RPMI7951 (cell line): ENCODE measurements at places on chromosomes 7 and 10. TPM values are rescaled to one million over a fixed set of nuclear protein-coding genes. Genes with fewer than 3 reads are reported as not detected.

- DNase-seq = peak; percentile 14
These were observed 144.6 kb downstream of the NRCAM start for GRCh38 chr7:108311446-108312168.

Gene ZNF92
- total RNA-seq = 10.7 and 14.7 TPM in 2 replicates

DNA sequence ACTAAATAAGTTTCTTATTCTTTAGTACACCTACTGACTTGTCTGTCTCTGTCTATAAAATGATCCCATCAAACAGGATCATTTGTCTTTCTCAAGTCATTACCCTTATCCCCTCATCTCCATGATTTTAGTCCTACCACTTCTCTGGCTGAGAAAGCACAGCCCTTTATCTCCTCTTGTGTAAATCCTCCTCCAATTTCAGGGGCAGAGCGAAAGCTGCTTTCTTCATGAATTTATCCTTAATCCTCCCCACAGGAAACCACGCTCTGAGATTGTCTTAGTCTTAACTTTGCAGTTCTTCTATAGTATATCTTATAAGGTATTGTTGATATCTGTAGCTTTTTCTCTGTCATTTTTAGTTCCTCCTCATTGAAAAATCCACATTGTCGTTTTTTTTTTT is 239.7 kb upstream of the PLXDC2 start:
- DNase-seq = no peak

DNA sequence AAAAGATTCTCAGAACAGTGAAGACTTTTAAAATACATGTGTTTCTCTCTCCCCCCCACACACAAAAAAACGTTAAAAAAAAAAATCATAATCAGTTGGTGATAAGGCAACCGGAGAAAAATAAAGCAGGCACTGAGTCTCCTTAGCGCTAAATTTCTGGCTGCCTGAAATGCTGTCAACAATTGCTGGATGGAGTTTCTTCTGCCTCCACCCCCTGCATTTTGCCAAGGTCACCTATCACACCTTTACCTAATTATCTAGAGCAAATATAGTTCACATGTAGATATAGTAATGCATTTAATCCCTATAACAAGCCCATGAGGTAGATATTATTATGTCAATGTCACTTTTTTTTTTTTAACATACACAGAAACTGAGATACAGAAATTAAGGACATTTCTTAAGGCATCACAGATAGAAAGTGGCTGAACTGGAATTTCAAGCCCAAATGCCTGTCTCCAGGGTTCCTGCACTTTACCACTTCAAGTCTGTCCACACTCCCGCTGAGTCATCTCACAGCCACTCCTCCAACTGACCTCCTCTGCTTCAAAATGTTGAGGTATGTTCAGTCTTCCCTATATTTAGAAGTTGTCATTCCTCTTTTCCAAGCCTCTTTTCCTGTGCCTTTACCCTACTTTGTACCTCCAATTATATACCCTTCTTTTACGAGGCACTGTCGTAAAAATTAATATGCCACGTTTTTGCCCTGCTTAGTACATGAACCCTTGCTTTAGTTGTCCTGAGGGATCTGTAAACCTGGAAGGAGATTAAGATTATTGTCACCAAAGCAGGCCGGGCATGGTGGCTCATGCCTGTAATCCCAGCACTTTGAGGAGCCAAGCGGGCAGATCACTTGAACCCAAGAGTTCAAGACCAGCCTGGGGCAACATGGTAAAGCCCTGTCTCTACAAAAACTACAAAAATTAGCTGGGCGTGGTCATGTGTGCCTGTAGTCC is 72.8 kb upstream of the MPP7 start:
- DNase-seq = peak; percentile 58

DNA sequence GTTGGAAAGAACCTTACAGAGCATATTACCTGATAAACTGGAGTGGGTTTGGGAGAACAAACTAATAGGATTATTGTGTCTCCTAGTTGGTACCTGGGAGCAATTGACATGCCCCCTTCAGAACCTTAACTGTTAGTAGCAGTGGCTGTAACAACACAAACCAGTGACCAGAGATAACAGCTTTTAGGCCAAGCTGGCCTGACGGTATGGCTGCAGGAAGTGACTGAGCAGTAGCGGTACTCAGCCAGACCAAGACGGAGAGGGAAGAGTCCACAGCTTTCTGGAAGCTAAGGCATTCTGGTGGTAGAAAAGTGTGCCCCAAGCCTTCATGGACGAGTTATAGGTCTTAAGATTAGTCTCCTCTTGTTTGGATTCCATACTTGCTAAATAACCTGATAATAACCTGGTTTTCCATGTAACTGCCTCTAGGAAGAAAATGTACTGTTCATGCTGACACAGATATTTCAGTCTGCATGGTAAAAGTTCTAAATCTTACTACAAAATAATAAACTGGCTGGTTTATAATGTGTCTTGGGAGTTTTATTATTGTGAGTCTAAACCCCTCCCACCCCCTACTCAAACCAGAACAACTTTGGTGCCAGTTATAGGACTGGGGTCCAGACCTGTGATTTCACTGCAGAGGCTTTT is 11.3 kb downstream of the NOLC1 start:
- DNase-seq = no peak

GRCh38 chr7:123757095-123757494 is 8.3 kb upstream of the WASL start:
- no peak for DNase-seq

GRCh38 chr7:34842782-34843181 is 184.8 kb downstream of the NPSR1 start:
- peak; percentile 75 for DNase-seq

DNA sequence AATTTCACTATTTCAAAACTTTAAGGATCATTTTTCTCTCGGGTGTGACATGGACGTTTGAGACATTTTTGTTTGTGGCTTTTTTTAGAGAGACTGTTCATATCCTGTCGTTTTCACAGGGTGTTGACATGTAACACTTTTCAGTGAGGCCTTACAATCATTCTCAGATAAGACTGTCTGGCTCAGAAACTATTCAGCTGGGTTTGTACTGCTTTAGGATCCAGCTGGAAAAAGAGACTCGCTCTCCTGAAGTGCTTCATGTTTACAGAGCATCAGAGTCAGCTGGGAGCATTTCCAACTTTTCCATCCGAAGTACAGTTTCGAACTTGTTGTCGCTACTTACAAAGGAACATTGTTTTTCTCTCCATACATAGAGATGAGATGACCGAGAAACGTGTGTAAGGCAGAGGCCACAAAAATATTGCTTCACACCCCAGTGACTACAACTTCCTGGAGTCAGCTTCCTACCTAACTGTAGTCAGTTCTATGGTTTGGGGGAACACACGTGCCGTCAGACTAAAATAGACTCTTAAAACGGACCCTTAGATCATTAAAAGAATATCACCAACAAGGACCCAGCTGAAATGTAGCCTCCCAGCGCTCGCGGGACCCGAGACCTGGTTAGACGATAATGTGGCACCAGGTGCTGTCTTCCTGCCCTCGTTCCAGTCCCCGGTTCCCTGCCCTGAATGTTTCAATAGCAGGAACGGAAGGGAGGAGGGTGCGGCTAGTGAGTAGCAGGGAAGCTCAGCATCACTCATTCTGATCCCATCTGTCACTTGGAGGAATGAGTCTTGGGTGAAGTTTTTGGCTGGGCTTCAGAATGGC is 78.0 kb downstream of the MKI67 start:
- peak; percentile 45 for DNase-seq

Gene C7orf33
- not detected in 2 replicates for total RNA-seq

DNA sequence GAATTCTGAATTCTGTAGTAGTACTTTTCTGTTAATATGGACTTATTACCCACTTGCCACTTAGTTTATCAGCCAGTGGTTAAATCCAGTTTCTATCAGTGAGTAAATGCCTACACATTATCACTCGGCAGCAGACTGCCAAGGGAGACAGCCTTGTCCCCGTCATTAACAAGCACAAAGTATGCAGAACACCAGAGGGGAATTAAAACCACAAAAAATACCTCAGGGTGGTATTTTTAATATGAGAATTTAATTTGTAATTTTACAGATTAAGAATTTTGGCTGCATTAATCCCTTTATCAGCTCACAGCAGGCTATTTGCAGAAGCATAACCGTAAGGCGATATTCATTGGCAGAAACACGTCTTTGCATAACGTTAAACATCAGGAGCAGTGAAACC is 150.0 kb upstream of the FZD1 start:
- no peak for DNase-seq

DNA sequence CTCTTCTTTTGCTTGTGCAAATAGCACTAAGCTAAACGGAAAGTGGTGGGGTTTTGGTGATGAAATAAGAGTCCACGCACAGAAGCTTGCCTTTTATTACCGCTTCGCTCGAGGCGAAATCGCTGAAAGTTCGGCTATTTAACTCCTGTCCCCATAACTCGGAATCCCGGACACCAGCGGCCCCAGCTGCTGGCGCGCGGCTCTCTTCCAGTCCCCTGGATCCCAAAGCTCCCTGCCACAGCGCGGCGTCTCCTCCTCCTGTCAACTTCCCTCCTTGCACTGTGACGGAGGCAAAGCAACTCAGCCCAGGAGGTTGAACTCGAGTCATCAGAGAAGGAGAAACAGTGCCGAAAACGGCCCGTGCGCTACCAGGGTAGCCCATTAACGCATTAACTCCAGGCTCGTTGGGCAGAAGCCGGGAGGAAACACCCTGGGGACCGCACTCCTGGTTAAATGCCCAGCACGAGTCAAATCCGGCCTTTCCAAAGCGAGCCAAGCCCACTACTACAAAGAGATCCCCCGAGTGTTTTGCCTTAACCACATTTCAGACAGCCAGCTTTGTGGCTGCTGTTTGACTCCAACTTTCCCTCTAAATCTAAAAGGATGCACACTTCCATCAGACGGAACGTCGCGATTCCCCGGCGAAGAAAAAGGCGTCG is 1.3 kb downstream of the SEMA3D start:
- peak; percentile 30 for DNase-seq

- no peak for DNase-seq
These were observed 500.4 kb downstream of the GFRA1 start for GRCh38 chr10:115772606-115773005.

GRCh38 chr7:46679671-46680070 is 758.6 kb upstream of the IGFBP3 start:
- DNase-seq = no peak

Gene CPA5
- total RNA-seq = 0.12 and 0.20 TPM in 2 replicates

GRCh38 chr10:62708569-62708968 is 96.0 kb upstream of the ADO start:
- no peak for DNase-seq

Gene LEP
- not detected in 2 replicates for total RNA-seq

GRCh38 chr10:28778524-28778923 is 101.2 kb downstream of the BAMBI start:
- peak; percentile 19 for DNase-seq

Gene GPC2
- 2.5 and 5.7 TPM in 2 replicates for total RNA-seq

Gene TLX1
- total RNA-seq = not detected in 2 replicates

Gene TACR2
- 0.10 and 0.36 TPM in 2 replicates for total RNA-seq

GRCh38 chr7:27560706-27561235 is 101.9 kb downstream of the HIBADH start:
- DNase-seq = peak; percentile 54

- no peak for DNase-seq
These were observed 78.0 kb downstream of the NRP1 start for GRCh38 chr10:33256458-33256857.

Gene KCNMA1
- 33.7 and 47.7 TPM in 2 replicates for total RNA-seq

GRCh38 chr7:92769394-92769699 is 67.0 kb downstream of the CDK6 start:
- DNase-seq = no peak

Gene NUPR2
- total RNA-seq = not detected in 2 replicates

- peak; percentile 37 for DNase-seq
These were observed 38.8 kb upstream of the SEPTIN7 start for GRCh38 chr7:35761871-35762677.

Gene GSTO2
- total RNA-seq = 2.3 and 2.6 TPM in 2 replicates

- DNase-seq = peak; percentile 3
These were observed 411 bp downstream of the BCCIP start for GRCh38 chr10:125823663-125824251.

DNA sequence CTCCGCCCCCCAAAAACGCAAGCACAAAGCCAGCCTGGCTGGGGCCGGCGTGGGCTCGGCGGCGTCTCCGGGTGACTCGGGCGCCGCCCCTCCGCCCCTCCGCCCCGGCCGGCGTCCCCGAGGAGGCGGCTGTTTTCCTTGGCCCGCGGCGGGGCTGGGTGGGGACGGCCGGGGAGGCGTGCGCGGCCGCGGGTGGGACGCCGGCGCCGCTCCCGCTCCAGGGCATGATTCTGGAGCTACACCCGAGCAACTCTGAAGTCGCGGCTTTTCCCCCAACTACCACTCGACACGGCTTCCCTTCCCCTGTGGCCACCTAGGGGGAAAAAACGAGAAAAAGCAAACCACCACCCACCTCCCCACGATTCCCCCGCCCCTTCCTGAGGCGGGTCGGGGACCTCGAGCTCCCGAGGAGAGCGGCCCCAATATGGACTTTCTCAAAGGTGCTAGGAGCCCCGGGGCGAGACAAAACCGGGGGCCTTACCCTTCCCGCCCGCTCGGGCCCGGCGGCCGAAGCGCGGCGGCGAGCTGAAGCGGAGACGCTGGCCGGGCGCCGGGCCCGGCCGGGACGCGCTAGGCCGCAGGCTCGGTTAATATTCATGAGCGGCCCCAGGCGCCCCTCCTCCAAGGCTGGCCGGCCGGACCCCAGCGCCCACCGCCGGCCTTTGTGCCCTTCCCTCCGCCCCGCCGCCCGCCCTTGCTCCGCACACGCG is 856 bp downstream of the ARHGAP21 start:
- peak; percentile 77 for DNase-seq

DNA sequence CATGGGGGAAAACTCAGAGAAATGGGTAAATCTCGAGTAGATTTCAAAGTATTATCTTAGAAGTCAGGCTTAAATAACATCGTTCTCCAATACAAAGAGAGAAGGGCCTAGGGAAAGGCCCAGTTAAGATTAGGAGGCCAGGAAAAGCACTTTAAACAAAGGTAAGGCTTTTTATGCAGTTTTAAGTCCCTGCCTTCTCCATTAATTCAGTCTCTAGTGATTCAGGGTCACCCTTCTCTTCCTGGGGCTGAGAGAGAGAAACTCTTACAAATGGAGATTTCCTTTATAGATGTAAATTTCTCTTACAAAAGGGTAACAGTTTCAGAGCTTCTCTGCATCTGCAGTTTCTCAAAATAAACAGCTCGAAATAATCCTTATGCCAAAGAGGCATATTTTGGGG is 179.3 kb downstream of the HECW1 start:
- no peak for DNase-seq

DNA sequence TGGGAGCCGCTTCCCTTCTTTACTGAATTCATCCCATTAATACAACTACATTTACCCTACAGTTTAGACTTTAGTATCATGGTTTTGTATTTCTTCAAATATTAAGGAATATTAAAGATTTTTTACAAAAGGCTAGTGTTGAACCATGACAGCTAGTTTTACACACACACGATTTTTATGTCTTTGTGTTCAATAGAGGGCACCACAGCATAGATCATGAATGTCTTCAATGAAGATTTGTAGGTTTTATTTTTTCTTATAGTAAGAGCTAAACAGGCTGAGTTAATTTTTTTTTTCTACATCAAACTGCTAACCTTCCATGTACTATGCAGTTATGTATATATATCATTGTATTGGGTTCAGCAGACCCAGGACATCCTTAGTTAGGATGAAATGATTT is 76.9 kb downstream of the SNX10 start:
- peak; percentile 51 for DNase-seq

DNA sequence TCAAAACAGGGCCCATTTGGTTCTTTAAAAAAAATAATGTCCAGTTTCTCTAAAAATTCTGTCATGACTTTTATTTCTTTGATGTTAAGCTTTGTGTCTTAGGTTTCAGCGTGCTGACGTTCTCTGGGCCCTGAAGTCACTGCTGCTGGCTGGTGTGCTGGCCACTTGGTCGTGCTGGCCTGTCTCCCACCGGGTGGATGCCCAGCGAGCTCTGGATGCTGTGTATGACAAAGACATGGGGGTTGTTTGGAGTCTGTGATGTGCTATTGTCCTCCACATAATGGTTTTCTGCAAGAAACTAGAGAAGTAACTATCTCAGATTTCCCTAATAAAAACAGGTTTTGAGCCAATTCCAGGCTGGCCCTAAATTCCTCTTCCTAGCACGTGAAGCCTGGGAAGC is 9.5 kb upstream of the IDI2 start:
- no peak for DNase-seq
